ENCODE measurements at places on chromosomes 3 and 15.

DNA sequence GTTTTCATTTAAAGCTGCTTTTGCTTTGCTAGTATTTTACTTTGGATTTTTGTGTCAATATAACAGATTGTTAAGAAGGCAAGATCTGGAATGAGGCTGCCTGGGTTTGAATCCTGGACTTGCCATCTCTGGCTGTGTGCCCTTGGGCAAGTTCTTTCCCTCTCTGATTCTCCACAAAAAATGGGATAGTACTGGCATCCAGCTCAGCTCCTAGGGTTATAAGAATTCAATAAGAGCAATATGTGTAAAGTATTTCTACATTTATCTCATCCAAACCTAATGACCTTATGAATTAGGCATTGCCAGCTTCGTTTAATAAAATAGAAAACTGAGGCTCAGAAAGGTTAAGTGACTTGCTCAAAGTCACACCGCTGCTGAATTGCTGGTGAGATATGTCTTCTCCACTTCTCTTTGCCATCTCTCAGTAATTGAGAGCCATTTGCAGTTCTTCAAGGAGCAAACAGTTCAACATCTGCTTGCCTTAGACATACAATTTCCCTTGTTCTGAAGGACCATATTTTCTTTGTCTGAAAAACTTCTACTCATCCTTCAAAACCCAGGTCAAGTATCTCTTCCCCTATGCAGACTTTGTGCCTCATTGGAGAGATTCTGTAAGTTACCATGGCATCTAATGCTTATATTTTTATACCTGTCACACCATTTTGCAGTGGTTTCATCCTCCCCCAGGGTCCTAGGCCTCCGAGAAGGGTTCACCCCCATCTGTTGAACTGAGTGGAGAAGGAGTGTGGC, 80.8 kb upstream of the TLE3 start:
- no peak for DNase-seq

GRCh38 chr3:42195879-42196330, 70.1 kb downstream of the CCK start:
- no peak for DNase-seq

DNA sequence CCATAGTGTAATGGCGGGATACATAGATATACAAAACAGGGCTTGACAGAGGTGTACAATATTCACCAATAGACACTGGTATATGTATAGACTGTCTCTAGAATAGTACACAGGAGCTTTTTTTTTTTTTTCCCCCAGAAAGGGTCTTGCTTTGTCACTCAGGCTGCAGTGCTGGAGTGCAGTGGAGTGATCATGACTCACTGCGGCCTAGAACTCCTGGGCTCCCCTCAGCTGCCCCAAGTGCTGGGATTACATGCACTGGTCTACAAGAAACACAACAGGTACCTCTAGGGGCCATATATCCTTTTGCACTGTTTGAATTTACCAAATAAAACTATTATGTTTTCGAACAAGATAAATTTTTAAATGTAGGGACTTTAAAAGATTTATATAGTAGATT, 12.3 kb downstream of the RHOA start:
- DNase-seq, result no peak

- DNase-seq, result no peak
These were observed 192.7 kb upstream of the SLC2A2 start for GRCh38 chr3:171219258-171219657.

DNA sequence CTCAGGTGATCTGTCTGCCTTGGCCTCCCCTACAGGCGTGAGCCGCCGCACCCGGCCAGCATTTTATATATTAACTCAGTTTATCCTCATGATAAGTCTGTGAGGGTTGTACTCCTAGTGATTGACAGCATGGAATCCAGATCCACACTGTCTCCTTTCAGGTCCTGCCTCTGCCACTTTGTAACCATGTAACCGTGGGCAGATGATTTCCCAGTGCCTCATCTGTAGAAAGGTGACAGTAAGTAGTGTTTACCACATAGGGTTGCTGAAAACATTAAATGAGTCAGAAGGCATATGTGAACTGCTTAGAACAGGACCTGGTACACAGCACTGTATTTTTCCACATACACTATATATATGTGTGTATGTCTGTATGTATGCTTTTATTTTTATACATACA, 2.4 kb downstream of the FYTTD1 start:
- DNase-seq, result no peak

DNA sequence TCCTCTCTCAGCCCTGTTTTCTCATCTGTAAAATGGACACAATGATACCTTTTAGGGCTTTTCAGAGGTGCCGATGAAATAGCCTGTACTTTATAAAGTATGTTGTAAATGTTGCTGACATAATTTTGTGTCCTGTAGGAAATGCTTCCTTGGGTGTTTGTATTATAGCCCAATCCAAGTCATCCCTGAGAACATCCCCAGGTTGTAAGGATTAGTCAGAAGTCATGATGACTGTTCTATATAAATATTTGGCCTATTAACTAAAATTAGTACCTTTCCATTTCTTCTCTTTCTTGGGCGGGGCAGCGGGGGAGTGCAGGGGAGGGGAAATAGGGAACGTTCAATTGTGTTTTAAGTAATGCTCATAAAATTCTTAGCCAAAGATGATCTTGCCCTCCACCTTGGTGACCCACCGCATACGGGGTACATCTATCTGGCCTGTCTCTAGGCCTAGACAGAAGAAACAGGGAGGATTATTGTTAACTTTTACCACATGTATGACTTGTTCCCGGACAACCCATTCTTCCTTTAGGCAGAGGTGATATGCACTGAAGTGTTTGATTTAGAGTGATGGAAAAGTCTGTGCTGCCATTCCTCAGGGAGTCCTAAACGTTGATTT, 120.7 kb downstream of the VGLL4 start:
- no peak for DNase-seq

DNA sequence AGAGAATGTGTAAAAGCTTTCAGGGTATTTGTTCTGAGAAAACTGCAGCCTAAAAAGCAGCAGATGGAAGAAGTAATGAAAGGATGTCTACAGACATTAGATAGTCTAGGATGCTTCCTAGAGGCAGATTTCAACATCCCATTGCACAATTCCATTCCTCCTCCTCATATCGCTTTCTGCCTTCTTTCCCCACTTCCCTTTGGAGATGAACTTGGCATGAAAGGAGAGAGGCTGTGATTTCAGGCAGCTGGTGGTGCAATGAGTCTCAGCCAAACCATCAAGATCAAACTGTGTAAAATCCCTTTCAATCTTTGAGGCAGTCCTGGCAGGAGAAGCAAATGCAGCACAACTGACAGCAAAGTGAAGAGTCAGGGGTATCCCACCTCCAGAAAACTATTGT, 438.7 kb upstream of the KCNMB2 start:
- DNase-seq, result no peak

GRCh38 chr15:95541301-95541700, 789.2 kb upstream of the NR2F2 start:
- no peak for DNase-seq

DNA sequence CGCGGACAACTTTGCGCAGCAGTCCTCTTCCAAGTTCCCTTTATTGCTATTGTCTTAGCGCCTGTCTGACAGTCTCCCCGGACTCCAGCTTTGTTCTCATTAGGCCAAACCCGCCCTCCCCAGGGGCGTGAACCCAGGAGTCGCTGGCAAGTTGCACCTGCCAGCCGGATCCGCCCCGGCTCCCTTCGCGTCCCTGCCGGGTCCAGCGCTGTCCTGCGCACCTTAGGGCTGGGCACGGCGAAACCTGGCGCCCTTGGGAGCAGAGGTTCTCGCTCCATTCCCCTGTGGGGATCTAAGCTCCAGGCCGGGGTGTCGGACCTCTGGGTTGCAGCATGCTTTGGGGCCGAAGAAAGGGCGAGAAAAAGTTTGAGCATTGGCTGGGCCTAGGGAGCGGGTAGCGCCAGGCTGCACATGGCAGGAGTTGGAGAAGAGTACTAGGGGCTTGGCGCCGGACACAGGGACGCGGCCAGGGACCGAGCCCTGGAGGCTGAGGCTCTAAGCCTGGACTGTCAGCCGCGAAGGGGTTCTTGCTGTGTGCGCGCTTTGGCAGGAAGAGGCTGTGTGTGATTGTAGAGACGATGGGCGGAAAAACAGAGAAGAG, 335.1 kb upstream of the THRB start:
- DNase-seq, result no peak

DNA sequence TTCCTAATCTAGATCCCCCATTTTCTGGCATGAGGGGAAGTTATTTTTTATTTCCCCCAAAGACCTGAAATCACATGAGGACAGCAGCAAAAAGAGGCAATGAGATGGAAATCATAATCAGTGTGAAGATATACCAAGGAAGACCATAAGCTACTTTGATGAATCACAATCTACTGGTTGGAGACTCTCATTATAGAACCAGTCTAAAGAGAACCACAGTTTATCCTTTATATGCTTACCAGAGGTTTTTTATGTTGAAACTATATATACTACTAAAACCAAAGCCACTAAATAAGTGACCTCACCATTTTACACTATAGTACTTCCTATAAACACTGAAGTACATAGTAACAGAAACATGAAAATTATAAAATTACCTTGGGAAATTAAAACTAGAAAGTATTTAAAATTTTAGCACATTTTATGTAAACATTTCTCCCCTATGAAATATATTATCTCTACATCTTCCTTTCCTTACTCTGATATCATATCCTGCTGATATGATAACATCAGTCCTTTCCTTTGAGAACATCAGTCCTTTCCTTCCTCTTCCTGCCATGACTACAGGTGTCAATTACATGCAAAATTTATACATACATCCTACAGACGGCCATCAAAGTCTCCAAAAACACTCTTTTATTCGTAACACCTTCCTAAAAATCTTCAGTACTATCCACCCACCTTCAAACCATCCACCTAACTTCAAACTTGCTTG, 71.8 kb downstream of the PHC3 start:
- DNase-seq, result no peak

DNA sequence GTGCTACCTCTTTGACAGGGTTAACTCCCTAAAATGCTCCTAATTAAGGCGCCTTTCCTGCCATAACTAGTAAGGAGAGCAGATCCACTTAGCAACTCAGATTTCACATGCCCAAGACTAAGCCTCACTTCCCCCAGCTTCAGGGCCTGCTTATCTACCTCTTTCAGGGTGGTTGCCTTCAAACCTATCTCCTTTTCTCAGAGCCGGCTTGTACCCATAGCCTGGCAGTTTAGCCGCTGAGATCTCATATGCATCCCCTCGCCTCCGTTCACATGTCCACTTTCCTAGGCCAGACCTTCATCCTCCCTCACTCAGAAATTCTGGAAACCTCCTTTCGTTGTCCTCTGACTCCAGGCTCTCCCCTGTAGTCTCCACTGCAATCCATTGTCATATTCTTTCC, 1.0 kb upstream of the FSTL1 start:
- DNase-seq, result no peak

DNA sequence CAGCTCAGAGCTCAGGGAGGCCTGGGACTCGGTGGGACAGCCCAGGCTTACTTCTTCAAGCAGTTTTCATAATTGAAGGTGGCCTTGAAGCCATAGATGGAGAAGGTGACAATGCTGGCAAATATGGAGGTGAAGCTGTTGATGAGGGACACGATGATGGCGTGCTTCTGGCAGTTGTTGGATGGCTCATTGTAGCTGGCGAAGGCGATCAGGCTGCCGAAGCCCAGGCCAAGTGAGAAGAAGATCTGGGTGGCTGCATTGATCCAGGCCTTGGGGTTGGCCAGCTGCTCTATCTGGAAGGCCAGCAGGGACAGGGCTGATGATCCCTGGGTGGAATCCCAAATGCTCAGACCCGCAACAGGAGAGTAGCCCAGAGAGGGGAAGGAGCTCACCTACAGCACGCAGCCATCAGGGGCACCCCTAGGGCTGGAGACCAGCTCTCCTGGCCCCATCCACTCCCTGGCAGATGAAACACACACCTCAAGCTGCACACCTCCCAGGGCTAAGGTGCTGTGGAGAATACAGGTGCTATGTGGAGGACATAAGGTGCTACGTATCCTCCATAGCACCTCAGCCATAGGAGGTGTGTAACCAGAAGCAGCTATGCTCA, 25.1 kb downstream of the SLC6A20 start:
- DNase-seq, result no peak

- no peak for DNase-seq
These were observed 10.9 kb upstream of the OXTR start for GRCh38 chr3:8780279-8780678.

DNA sequence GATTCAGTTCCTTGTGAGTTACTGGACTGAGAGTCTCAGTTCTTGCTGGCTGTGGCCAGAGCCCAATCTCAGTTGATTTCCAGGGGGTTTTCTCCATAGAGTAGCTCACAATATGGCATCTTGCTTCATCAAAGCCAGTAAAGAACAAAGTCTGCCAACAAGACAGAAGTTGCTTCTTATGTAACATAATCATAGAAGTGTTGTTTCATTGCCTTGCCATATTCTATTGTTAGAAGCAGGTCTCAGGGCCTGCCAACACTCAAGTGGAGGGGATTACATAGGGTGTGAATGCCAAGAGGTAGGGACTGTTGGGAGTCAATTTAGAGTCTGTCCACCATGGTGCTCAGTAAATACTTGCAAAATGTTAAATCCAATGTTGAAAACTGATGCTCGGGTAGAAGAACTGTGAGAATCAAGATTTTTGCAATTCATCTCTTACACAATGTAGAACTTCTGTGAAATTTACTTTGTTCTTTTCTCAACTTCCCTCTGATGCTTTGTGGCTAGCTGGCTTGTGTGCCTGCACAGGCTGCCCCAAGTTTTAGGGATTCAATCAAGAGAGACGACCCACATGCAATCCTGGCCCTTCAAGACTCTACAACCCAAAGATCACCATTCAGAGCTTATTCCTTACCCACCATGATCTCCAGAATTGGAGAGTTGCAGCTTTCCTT, 13.3 kb upstream of the PXYLP1 start:
- no peak for DNase-seq

DNA sequence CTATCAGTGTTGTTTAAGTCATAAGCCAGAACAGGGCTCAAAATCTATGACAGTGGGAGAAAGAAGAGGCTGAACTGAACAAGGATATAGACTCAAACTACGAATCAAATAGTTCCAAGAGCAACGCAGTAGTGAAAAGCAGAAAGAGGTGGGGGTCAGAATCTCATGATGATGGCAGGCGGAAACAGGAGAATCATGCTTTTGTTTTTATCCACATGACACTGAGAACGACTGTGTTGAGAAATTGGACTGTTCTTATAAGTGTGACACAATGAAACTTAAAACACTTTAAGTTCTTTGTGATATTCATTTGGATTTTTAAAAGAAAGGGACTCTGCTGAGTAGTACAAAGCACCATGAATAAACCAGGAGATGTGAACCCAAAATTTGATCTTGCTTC, 309.4 kb downstream of the ULK4 start:
- no peak for DNase-seq

GRCh38 chr3:84789961-84790360, 168.8 kb upstream of the CADM2 start:
- DNase-seq, result no peak

DNA sequence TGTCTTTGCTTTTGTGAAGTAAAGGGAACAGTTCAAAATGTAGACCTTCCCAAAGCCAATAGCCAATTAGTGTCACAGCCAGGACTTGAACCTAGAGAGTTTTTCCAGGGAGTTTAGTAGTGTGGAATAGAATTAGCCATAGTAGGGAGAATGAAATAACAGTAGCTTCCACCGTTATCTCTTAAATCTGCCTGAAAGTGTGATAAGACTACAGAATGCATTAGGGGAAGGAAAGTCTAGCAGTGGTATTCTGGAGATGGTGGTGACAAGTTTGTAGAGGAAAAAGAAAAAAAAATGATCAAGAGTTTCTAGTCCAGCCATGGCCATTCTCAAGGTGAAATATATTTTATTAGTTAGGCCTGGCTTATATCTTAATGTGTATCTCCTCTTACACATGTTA, 13.8 kb downstream of the ATP11B start:
- no peak for DNase-seq
